ENCODE measurements at places on chromosomes 7 and 10. TPM values are rescaled to one million over a fixed set of nuclear protein-coding genes. Genes with fewer than 3 reads are reported as not detected.
A peak's percentile ranks its signal among the peaks of the same experiment; 100 is the strongest.

DNA sequence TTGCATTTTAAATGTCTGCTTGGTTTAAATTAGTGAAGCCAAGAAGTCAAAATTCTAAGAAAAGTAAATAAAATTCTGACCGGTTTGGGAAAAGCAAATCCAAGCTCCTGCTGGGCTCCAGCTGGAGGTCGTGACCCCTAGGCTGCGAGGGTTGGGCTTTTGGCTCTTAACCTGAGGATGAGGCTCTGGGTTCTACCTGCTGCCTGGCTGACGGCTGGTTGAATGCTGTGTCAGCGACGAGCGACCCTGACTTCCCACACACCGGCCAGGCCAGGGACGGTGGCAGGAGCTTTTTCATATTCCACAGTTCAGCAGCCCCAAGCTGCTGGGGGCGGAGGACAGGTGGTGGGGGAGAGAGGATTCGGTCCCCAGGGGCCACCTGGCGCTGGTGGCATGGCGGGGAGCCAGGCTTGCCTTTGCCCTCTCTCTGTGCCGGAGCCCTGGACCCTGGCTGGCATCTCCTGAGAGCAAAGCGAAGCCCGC is 843 bp upstream of the PLPP4 start:
- H3K27ac ChIP-seq: no peak overlapping the region
- peak overlapping the region; percentile 43 for H3K4me3 ChIP-seq
- DNase-seq: peak; percentile 61
- H3K27me3 ChIP-seq: peaks cover 38% of the 10 kb centered on the region

- no peak overlapping the region for H3K27ac ChIP-seq
- H3K27me3 ChIP-seq: no peaks in the 10 kb centered on the region
- DNase-seq: no peak
- H3K4me1 ChIP-seq: no peaks in the 10 kb centered on the region
- H3K4me3 ChIP-seq: no peak overlapping the region
- peaks cover 36% of the 10 kb centered on the region for H3K36me3 ChIP-seq
Observed at GRCh38 chr7:25117226-25118047, 7.6 kb downstream of the CYCS start.

DNA sequence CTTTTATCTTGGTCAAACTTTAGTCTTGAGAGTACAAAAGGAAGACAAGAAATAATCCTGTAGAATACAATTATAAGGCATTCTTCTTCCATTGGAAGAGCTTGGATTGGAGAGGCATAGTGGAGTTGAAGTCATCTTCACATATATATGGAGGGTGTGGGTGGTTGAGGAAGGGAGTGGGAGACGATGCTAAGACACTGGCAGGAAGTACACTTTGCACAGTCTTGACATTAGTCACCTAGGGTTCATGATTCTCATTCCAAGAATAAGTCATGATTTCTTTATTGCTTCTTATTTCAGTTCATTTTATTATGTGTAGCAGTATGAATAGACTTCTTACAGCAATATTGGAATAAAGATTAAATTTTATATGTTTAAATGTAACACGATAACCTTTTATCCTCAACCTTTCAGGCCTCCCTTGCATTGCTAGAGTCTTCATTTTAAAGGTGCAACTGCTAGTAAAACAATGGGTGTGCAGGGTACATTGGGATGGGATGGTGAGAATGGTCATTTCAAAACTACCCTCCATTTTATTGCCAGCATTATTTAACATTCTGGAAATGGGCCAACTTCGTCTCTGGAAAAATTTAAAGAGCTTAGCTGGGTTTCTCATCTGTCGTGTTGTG is 12.3 kb upstream of the SLC26A3 start:
- no peak overlapping the region for H3K27ac ChIP-seq
- no peaks in the 10 kb centered on the region for H3K4me1 ChIP-seq
- no peaks in the 10 kb centered on the region for H3K27me3 ChIP-seq
- no peak overlapping the region for H3K4me3 ChIP-seq
- H3K36me3 ChIP-seq: no peaks in the 10 kb centered on the region

- H3K4me1 ChIP-seq: no peaks in the 10 kb centered on the region
- H3K36me3 ChIP-seq: no peaks in the 10 kb centered on the region
- H3K4me3 ChIP-seq: no peak overlapping the region
Observed at GRCh38 chr10:28269842-28270456, 32.9 kb downstream of the MPP7 start.

Gene CYP17A1
- not detected for total RNA-seq

DNA sequence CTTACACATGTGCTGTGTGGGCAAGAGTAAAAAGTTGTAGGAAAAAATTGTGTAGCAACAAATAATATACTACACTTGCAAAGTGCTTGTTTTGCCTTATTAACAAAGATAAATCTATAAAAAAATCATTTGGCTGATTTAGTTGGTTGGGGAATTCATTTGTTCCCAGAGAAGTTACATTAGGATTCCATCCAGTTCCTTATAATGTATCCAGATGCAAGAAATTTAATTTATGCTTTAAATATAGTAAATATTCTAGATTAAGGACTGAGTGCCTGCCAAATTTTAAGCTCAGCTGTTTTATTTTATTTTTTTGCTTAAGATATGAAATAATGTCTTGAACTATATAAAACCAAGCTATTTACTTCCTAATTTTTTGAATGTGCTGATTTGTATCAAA is 1169.9 kb downstream of the NXPH1 start:
- no peaks in the 10 kb centered on the region for H3K27me3 ChIP-seq
- H3K4me1 ChIP-seq: no peaks in the 10 kb centered on the region

GRCh38 chr7:26513948-26514347 is 222.3 kb downstream of the SNX10 start:
- H3K27me3 ChIP-seq: no peaks in the 10 kb centered on the region
- no peak overlapping the region for H3K4me3 ChIP-seq
- H3K36me3 ChIP-seq: no peaks in the 10 kb centered on the region
- DNase-seq: no peak
- no peak overlapping the region for H3K27ac ChIP-seq
- H3K4me1 ChIP-seq: no peaks in the 10 kb centered on the region

DNA sequence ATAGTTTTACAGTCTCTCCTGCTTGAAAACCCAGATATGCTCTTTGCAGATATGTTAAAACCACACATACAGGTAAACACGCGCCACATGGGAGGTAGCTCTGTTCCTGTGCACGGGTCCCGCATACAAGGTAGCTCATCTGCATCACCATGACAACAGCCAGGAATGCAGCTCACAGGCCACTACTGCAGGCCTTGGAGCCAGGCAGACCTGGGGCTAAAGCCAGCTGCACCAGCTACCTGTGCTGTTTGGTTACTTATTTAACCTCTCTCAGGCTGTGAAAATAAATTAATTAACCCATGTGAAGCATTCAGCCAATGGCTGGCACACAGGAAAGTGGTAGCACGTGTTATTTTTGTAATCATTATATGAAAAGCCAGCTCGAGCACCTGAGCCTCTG is 428.3 kb downstream of the TNS3 start:
- no peaks in the 10 kb centered on the region for H3K27me3 ChIP-seq
- H3K36me3 ChIP-seq: no peaks in the 10 kb centered on the region
- no peaks in the 10 kb centered on the region for H3K4me1 ChIP-seq
- no peak overlapping the region for H3K27ac ChIP-seq
- DNase-seq: peak; percentile 56

Gene MDH2
- total RNA-seq: 254 TPM

All from H1 (cell line).